Stimulated activated CD4-positive, alpha-beta T cell treated with anti-CD3 and anti-CD28 coated beads, Interleukin-15, amount 100 ng/mL, for 48 hours (primary cell): ENCODE measurements at places on chromosomes 3 and 15.

DNA sequence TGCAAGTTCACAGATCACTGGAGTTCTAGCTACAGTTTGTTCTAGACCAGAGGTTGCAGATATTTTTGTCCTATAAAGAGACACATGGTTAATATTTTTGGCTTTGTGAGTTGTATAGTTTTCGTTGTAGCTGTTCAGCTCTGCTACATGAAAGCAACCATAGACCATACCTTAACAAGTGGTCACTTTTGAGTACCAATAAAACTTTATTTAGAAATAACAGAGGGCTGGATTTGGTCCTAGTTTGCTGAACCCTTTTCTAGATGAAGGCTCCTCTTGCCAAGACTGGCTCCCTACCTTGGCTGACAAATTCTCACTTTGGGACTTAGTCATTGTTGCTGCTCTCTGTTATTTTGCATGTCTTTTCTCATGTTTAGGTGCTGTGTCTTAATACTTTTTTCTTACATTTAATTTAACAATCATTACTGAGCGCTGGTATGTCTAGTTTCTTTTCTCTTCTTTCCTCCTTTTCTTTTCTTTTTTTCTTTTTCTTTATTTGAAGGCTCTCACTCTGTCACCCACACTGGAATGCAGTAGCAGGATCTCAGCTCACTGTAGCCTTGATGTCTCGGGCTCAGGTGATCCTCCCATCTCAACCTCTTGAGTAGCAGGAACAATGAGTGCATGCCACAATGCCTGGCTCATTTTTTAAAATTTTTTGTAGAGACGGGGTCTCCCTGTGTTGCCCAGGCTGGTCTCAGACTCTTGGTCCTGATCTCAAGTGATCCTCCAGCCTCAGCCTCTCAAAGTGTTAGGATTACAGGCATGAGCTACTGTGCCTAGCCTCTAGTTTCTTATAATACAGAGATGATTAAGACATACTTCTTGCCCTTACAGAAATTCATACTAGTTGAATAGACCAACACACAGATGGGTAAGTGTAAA, 227.5 kb downstream of the PTPRG start:
- no peak for DNase-seq

GRCh38 chr3:60147249-60147950, 1097.6 kb upstream of the CFAP20DC start:
- no peak for DNase-seq

DNA sequence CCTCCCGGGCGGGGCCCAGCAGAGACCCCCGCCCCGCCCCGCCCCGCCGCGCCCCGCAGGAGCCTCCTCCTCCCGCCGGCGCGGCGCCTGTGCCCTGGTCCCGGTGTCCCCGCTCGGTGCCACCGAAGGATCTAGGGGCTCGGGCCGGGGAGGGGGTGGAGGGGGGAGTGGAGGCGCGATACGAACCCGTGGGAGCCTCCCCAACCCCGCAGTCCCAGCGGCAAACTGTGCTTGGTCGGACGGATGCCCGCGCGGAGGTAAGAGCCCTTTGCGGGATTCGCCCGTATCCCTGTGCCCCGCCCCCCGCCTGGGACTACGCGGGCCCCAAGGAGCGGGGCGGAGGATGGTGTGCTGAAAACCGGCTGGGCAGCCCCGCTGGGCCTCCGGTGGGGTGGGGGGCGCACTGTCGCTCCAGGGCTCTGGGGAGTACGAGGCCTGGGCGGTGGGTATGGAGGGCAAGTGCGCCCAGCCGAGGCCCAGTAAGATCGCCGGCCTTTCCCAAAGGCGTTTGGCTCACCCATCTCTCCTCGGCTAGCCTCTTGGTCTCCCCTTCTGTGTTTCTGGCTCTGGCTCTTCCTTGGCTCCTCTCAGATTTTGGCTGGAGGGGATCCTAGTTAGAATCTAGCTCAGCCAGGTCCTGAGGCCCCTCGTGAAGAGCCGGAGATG, 65.6 kb upstream of the POLG start:
- no peak for DNase-seq

DNA sequence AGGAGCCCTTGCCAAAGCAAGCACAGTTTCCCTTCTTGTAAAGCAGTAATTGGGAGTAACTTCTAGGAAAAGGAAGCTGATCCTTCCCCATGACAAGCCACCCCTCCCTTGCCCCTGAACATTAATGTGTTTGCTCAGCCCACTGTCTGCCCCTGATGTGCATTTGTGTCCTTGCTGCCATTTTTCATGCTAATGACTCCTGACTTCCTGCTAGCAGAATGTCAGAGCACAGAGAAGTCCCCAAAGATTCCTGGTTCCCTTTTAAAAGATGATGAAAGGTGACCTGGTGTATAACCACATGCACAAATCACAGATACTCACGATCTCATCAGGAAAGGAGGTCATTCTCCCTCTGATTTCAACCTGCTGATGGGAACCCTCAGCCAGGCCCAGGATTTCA, 44.2 kb upstream of the WNT5A start:
- no peak for DNase-seq

DNA sequence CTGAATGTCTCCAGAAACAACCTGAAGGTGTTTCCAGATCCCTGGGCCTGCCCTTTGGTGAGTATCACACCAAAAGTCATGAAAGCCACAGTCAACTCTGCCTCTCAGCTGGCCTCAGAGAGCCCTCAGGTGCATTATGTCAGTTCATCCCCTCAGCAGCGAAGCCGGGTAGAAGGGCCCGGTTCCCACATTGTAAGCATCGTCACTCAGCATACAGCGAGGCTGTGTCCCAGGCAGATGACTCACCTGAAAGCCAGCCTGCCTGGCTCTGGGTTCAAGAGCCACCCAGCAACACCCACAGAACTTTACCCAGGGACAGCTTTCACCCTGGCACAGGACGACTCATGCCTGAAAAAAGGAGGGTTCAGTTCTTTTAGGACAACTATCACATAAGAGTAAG, 91.6 kb downstream of the LRRK1 start:
- no peak for DNase-seq

DNA sequence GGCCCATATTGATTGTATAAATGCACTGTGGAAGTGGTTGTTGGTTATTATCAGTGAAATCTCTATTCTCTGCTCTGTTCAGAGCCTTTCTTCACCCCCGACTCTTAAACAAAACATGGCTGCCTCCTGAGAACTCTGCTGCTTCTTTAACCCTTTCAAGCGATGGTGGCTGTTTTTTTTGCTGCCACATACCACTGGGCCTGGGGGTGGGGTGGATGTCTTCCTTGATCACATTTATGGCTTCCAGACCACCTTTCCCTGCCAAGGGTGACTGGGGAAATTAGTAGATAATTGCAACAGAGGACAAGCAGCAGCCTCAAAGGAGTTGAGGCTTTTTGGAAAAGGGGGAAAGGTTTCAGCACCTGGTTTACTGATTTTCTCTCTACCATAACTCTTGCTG, 32.8 kb downstream of the YEATS2 start:
- DNase-seq = no peak

GRCh38 chr3:163196815-163197374, 1700.3 kb downstream of the OTOL1 start:
- DNase-seq = no peak

DNA sequence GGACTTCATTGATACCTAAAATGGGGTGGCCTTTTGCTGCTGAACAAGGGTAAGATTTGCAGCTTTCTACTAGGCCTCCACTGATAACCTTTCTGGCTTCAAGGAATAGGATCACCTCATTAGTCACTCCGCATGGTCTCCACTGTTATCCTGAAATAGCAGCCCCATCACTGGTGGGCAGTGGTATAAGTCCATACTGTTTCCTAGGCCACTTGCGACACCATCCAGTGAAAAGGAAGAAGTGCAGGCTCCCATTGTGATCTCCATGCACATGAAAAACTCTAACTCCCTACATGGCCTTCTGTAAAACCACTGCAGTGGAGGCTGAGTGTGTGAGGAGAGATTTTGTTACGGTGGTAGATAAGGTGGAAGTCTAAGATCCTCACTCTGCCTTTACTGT, 1455.9 kb downstream of the SI start:
- no peak for DNase-seq

DNA sequence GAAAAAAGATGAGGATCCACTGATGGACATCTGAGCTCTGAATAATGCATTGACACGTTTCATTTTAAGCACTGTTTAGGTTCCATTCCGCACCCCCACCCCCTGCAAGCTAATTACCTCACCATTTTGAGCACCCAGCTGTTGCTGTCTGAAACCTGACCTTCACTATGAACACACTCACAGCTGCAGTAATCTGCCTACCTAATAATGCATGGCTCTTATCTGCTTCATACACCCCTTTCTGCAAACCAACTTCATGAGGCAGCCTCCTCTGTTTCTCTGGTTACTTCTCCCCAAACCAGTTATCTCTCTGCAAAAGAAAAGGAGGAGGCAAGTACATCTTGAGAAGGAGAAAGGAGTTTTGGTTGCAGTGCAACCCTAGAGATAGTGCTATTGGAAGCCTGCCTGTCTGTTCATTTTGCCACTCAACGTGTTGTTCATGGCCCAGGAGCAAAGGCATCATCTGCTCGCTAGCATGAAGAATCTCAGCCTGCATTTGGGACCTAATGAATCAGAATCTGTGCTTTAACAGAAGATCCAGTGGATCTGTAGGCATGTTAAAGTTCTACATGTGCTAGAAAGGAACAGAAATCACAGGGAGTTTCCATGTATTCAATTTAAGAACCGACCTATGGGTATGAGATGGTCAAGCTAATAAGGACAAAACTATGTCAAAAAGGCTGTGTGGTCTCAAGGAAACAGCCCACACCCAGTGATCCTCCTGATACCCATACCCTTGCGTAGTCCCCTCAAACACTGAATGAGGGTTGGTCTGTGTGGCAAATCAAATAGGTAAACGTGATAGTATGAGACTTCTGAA, 87.2 kb downstream of the MB21D2 start:
- DNase-seq = no peak

DNA sequence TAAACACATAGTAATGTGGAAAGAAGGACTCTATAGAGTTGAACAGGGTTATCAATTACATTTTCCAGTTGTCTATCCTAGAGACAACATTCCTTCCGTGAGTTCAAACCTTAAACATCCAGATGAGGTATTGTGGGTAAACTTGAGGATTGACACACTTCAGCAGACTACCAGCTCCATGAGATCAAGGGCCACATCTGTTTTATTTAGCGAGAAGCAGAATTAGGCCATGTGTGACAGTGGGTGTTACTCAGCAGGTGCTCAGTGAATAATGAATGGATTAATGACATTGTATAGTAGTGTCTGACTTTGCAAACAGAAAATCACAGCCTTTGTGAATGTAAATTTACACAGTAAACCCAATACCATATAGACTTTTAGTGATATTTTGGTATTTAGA, 941.1 kb upstream of the CFAP20DC start:
- DNase-seq = no peak

- DNase-seq = no peak
Observed at GRCh38 chr3:122785231-122785630, 8.4 kb downstream of the HSPBAP1 start.

GRCh38 chr3:59996056-59996455, 946.2 kb upstream of the CFAP20DC start:
- no peak for DNase-seq

- DNase-seq = no peak
Observed at GRCh38 chr15:64808785-64809453, 16.5 kb downstream of the PIF1 start.

- no peak for DNase-seq
Observed at GRCh38 chr15:81043935-81044575, 43.3 kb downstream of the TLNRD1 start.

GRCh38 chr3:120418866-120419490, 31.8 kb downstream of the FSTL1 start:
- DNase-seq = peak; percentile 4

DNA sequence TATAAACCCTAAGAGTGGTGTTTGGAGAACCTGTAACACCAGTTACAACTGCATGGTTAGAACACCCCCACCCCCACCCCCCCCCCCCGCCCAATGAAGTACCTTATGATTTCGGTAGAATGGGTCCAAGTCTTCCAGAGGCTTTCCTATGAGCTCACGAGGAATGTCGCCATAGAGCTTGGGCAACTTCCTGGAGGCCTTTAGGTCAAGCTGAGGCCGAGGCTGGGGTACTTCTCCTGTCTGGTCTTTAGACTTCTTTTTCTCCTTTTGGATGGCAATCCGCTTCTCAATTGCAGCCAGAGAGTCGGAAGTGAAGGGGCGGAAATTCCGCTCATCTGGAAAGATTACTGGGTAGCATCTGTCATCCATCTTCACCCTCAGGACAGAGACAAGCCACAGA, 101.8 kb downstream of the SCN11A start:
- no peak for DNase-seq
